ENCODE measurements at places on chromosomes 7 and 10.

- no peak for DNase-seq
These were observed 20.2 kb upstream of the SMC3 start for GRCh38 chr10:110547139-110547761.

DNA sequence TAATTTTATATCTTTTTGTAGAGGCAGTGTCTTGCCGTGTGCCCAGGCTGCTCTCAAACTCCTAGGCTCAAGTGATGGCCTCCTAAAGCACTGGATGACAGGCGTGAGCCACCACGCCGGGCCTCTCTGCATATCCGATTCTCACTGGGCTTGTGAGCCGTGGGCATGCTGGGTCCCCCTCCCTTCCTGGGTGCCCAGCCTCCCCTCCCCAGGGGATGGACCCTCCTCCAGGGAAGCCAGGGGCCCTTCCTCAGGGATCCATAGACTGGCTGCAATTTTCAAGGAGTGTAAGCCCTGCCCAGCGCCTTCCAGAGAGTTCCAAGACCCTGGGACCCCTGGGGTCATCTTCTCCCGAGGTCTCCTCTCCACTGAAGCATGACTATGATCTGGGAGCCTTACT is 23.7 kb upstream of the ELFN1 start:
- no peak for DNase-seq

DNA sequence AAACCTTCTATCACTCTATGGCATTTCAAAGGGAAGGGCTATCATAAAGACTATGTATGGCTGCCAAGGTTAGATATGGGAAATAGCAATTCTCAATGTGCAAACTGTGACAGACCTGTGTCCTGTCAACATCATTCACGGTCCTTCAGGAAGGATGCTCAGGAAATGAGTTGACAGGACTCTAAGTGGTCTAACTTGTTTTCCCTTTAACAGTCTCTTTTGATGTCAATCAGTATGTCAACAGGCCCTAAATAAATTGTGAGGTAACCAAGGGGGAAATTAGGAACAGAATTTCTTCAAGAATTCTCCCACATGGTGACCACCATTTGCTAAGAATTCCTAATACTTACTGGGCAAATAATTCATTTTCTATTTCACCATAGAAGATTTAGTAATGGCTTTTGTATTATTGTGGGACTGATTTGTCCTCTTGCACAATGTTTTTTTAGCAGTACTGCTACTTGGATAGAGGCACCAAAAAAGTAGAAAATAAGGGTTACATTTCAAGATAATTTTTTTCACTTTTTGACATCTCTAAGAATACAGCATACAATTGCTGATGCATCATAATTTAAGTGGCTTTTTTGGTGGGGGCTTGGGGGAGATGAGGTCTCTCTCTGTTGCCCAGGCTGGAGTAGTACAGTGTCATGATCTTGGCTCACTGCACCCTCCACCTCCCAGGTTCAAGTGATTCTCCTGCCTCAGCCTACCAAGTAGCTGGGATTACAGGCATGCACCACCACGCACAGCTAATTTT is 275.8 kb downstream of the CACNA2D1 start:
- no peak for DNase-seq

GRCh38 chr7:48130658-48131108 is 40.6 kb upstream of the ABCA13 start:
- no peak for DNase-seq

DNA sequence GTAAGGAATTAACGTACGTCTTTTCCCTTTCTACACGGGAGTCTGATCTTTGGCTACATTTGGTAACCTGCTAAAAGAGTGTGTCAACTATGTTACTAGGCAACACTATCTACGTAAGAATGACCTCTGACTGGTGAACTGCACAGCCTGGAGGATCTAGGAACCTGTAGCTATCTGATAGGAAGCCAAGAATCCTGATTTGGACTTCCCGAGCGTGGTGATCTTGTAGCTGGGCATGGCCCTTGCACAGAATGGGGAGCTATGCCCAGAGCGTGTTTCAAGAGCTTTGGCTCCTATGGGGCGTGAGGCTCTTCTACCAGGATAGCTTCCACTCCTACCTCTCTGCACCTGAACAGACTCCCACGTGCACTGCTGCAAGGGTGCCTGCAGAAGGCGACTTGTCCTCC is 157.5 kb downstream of the TAX1BP1 start:
- DNase-seq, result no peak

- DNase-seq, result no peak
These were observed 13.3 kb upstream of the SYPL1 start for GRCh38 chr7:106125417-106125816.

DNA sequence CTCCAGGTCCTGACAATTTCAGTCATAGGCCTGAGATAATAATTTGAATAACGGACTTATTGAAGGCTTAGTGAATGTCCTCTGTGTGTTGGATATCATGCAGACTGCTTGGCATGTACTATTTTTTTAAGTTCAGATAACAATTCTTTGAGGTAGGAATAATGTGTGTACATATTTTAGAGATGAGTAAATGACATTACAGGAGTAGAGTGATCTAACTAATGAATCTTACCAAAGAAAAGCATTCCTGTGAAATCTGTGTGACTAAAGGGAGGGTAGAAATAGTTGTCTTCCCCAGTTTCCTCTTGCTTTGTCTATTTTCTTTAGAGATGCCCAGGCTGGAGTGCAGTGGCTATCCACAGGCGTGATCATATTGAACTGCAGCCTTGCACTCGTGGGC is 391.8 kb upstream of the ETV1 start:
- DNase-seq, result no peak

GRCh38 chr10:74093530-74094164 is 57.0 kb downstream of the AP3M1 start:
- DNase-seq, result no peak

- no peak for DNase-seq
These were observed 121.3 kb downstream of the SEMA3A start for GRCh38 chr7:84073186-84073875.

DNA sequence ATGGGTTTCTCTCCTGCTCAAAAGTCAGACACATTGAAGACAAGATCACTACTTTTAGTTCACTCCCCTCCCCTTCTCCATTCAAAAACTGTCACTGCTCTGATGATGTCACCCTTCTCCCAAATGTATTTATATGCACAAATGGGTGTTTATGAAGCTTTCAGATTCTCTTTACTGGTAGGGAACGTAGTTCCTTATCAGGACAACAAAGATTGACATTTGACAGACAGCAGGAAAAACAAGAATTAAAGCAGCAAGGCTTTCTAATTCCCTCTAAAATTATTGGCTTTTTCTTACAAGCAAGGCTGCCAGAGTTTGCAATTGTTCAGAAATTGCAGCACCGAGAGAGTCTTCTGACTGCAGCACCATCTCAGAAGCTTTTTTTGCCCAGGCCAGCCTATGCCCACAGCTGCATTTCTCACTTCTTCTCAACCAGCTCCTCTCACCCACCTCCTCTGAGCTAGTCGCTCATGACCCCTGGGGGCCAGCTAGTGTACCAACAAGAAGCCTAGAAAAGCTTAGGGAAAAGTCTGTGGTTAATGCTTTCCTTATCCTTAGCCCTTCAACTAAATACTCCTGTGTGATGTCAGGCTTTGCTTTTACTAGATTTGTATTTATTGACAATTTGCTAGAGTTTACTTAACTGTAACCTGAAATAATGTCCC is 265.1 kb downstream of the HTR7 start:
- peak; percentile 69 for DNase-seq

DNA sequence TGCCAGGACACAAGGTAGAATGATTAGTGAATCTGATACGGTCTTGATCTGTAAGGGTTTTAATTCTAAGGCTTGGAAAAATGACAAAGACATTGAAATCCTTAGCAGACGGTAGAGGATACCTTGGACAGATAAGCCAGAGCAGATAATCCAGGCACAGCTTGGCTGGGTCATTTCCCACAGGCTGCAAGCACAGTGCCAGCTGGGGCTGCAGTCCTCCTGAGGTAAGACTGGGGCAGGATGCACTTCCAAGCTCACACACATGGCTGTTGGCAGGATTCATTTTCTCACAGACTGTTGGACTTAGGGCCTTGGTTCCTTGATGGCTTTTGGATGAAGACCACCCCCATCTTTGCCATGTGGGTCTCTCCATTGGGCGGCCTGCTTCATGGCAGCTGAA is 63.2 kb upstream of the BMPER start:
- no peak for DNase-seq

DNA sequence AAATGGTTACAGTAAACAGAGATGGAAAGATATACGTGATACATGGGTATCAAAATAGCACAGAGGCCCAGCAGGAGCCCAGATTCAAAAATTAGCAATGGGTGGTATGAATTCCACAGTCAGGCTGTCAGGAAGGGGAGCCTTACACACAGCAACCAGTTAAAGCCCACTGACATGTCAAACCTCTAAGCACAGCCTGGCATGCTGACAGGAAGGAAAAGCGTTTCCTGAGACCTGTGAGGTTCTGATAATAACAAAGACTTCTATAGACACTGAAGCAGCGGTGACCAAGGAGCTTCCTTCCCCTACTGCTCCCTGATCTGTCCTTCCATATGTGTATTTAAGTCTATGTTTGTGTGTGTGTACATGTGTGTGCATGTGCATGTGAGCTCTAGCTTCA is 89.9 kb downstream of the PHYHIPL start:
- peak; percentile 22 for DNase-seq

GRCh38 chr7:103989785-103990767 is 618 bp upstream of the RELN start:
- peak; percentile 72 for DNase-seq

DNA sequence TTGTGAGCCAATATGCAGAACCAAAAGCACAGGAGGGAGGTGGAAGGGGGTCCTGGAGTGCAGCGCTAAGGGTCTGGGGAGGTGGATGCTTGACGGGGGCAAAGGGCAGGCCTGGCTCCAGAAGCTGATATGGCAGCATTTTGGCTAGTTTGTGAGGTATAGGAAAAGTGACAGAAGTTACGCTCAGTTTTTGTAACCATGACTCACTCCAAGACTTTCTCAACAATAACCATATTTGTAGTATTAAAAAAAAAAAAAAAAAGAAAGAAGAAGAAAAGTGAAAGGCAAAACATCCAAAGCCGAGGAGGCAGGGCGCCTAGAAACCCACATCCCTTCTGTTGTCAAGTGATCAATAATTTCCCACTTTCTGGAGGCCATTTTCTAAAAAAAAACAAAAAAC is 92.3 kb downstream of the RNF216 start:
- DNase-seq, result no peak

GRCh38 chr10:86900955-86901354 is 56.5 kb downstream of the MMRN2 start:
- no peak for DNase-seq

DNA sequence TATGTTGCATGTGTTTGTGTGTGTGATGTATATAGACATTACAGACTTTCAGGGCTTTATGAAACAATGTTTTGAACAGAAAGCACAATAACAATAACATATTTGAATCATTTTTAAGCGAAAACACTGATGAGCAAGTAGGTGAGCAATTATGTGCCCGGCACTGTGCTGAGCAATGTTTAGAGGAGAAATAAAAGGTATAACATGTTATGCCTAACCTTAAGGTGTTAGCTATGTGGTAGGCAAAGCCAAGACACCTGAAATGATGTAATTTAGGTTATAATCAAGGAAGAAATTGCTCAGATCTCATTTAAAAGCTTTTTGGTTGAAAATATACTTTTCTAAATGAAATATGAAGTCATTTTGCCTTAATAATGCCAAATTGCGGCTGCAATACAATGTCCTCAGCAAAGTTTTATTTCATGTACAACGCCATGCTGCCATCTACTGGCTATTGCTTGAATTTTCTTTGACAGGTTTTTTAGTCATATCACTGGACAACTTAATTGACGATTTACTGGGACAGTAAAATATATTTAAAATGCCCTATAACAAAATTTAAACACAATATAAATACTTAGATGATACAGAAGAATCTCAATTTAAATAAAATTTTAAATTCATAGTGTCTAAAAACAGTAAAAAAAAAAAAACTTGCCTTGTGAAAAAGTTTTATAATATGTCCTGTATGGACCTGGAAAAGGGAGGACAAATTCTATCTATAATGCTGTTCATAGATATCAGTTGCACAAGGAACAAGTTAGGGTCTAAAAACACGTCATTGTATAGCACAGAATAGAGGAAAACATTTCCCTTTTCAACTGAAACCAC is 131.1 kb upstream of the CDK1 start:
- peak; percentile 63 for DNase-seq

DNA sequence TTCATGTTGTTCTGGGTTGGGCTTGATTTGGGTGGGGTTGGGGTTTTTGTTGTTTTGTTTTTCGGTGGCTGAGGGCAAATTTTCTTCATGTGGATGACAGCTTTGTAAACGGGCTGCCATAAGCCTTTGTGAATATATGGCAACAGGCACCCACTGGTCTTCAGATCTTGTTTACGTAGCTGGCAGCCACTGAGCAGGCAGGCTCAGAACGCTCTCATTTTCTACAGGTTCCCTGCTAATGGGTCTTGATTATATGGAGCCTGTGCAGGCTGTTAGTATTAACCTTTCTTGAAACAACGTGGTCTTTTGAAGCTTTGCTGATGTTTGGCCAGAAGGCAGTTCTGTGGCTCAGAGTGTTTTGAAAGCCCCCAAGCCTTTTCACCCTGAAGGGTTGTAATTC is 199.7 kb downstream of the TNS3 start:
- no peak for DNase-seq

DNA sequence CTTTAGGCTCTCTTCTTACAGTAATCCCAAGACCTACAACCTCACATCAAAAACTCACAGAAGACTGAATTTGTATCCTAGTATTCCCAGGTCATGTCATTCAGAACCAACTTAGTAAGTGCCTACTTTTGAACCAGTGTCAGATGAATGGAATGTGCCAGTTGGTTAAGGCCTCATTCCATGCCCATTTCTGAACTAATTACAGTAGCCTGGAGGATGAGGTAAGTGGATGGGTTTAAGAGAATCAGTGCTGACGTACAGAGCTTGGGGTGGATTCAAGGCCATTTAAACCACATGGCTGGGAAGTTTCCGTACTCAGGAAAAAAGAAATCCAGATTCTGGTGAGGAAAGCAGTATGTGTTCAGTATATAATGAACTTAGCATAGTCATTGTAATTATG is 21.9 kb upstream of the FOXP2 start:
- no peak for DNase-seq

DNA sequence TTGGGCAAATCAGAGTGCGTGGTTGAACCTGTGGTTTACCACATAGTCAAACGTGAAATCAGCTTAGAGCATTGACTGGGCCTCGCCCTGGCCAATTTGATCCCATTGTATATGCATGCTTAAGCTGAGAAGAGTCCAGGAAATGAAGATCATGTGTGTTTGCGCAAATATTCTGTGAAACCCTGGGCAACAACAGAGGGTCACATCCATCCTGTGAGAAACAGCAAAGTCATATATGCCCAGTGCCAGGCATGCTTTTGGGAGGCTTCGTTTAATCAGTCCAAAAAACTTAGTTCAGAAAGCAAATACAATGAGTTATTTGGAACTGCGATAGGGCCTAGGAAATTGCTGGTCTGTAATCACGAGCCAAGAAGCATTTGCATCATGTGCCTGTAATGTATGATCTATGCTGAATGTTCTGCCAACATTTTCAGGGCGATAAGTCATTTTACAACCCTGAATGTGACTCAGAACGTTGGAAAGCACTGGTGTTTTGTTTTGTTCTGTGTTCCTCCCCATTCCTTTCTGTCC is 412.1 kb upstream of the CELF2 start:
- DNase-seq, result no peak

GRCh38 chr7:135512135-135512887 is 2.4 kb upstream of the CNOT4 start:
- DNase-seq, result peak; percentile 23

Data from endothelial cell (in vitro differentiated cells).